ENCODE measurements at places on chromosomes 11 and 22.

GRCh38 chr11:6390718-6391469 is 620 bp downstream of the SMPD1 start:
- DNase-seq: no peak

DNA sequence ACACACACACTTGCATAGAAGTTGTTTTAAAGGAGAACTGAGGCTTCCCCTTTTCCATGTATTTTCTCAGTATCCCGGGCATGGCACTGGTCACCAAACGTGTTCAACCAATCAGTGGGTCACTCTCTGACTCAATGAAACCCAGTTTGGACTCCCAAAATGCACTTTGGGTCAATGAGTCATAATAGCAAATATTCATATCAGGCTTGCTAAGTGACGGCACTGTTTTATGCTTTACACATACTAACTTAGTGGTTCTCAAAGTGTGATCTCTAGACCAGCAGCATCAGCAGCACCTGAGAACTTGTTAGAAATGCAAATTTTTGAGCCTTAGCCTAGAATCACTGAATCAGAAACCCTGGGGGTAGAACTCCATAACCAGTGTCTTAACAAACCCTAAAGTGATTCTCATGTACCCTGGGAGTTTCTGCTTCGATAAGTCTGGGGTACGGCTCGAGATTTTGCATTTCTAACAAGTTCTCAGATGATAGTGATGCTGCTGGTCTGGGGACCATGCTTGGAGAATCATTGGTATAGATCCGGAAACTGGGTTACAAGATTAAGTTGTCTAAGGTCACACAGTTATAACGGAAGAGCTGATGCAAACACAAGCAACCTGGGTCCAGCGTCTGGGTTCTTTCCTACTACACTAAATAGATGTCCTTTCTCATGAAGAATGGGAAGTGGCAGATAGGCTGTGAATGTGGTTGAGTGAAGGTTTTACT is 35.6 kb downstream of the ETS1 start:
- DNase-seq: no peak

GRCh38 chr11:59218893-59219292 is 6.2 kb upstream of the MPEG1 start:
- no peak for DNase-seq

DNA sequence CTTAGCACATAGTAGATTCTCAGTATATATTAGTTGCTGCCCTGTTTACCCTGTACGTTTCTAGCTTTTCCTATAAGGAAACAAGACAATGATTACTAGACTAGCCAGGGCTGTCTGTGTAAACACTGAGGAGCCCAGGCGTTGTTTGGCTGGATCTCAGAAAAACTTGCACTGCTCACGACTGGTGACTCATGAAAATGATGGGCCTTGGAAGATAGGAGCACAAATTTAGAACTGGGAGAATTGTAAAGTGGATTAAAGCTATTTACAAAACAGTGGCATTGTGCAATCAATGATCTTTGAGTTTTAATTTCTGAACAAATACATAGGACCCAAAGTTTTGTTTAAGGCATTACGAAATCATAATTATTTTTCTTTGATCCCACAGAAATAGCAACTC is 276.9 kb downstream of the FAM76B start:
- peak; percentile 76 for DNase-seq

- DNase-seq: no peak
Measured at GRCh38 chr11:75530577-75530976, 4.8 kb upstream of the GDPD5 start.

DNA sequence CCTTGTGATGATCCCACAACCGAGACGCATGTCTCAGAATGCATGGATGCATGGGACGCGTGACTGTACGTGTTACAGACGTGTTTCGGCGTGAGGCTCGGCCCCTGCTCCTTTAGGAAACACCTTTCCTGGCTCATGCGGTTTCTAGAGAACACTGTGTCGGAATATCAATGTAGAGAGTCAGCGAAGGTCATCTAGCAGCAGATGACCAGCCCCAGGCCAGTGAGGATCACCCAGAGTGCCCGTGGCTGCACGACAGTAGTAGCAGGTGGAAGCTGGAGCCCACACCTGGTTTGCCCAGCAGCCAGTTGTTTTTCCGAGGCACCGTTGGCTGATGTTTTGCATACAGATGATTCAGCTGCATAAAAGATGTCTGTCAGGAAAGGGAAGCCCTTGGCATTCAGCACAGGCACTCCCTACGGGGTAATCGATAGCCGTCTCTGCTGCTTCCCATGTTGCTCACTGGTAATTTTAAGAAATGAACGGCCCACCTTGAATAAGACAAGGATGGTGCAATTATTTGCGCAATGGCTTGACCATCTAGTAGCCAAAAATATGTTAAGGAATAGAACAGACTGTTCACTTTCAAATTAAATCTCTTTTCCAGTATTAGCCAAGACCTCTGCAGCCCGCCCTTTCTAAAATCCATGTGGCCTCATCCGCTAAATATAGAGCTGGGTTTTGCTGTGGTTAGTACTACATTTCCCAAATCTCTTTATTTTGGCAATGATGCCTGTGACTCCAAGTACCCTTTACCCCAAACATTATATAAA is 1.1 kb upstream of the CLTCL1 start:
- DNase-seq: no peak

DNA sequence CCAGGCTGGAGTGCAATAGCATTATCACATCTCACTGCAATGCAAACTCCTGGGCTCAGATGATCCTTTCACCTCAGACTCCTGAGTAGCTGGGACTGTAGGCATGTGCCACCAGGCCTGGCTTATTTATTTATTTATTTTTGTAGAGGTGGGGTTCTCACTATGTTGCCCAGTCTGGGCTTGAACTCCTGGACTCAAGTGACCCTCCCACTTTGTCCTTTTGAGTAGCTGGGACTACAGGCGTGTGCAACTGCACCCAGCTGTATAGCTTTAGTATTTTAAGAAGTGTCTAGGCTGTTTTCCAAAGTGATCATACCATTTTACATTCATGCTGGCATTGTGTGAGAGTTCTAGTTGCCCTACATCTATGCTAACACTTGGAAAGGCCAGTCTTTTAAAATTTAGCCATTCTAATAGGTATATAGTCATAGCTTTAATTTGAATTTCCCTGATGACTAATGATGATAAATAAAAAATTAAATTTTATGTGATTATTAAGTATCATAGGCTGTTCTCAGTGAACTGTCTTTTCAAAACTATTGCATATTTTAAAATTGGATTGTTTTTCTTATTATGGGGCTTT is 96.9 kb downstream of the TMEM135 start:
- DNase-seq: no peak

GRCh38 chr11:1831338-1832210 is 3.2 kb upstream of the SYT8 start:
- DNase-seq: no peak

GRCh38 chr11:68372114-68372513 is 59.7 kb downstream of the LRP5 start:
- no peak for DNase-seq

DNA sequence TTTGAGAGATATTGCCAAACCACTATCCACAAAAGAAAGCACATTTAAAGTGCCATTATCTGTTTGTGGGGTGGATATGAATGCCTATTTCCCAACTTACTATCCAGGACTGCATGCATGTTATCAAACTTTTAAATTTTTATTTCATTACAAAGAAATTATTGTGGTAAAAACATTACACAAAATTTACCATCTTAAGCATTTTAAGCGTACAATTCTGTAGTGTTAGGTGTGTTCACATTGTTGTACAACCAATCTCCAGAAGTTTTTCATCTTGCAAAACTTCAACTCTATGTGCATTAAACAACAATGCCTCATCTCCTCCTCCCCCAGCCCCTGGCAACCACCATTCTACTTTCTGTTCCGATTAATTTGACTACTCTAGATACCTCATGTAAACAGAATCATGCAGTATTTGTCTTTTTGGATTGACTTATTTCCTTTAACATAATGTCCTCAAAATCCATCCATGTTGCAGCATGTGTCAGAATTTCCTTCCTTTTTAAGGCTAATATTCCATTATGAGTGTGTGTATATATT is 17.6 kb upstream of the CD44 start:
- no peak for DNase-seq

DNA sequence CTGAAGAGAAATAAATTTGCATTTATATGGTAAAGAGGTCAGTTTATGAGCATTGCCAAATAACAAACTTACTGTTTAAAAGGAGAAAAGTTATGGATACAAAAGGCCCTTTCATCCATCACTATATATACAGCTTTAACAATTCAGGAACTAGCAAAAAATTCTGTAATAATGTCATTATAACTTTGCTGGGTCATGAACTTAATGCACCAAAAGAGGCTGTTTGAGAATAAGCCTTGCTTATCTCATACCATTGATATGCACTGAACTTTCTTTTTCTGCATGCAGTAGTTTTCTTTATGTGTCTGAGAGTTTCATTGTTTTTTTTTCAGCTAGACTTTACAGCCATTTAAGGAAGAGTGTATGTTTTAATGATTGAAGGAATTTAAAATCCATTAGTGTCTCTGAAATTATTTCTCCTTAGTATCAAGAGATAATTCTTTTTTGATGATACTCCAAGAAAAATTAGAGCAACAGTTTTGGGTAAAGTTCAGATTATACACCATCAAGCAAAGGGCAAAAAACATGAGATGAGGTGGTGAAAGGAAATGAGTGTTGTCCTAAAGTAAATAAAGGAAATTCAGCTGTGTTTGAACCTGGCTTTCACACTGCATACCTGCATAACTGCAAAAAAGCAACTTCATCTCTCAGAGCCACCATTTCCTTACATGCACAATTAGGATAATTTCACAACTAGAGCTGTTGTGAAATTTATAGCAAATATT is 188.2 kb upstream of the ANO3 start:
- no peak for DNase-seq

- no peak for DNase-seq
Measured at GRCh38 chr11:73237471-73238290, 19.6 kb downstream of the P2RY2 start.

DNA sequence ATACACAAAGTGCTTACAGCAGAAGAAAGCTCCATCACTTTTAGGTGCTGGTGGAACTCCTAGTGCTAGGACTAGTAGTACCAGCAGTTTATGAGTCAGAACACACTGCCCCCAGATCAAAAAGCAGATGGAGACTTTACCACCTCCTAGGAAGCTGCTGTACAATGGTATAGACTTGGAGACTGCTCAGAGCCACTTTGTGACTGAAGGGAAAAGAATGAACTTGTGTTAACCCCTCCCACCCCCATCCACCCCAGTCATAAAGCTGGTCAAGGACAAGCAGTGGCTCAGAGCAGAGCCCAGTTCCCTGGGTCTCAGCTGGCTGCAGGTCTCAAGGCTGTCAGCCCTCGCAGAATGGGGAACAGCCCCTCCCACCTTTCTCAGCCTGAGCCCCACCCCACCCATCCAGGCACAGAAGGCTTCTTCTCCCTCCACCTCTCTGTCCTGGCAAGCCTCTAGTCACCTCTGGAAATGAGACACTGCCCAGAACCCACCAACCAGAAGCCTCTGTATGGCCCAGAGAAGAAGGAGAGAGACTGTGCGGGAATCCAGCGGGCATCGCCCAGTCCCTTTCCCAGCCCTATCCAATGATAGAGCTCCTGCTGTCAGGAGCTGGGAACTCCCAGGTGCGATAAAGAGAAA is 23.8 kb downstream of the PACSIN2 start:
- no peak for DNase-seq

- DNase-seq: no peak
Measured at GRCh38 chr11:126281666-126282175, 1.2 kb upstream of the TIRAP start.

- DNase-seq: no peak
Measured at GRCh38 chr22:44521326-44522074, 23.5 kb upstream of the RTL6 start.

- DNase-seq: no peak
Measured at GRCh38 chr11:97332271-97332670, 942.5 kb downstream of the JRKL start.

DNA sequence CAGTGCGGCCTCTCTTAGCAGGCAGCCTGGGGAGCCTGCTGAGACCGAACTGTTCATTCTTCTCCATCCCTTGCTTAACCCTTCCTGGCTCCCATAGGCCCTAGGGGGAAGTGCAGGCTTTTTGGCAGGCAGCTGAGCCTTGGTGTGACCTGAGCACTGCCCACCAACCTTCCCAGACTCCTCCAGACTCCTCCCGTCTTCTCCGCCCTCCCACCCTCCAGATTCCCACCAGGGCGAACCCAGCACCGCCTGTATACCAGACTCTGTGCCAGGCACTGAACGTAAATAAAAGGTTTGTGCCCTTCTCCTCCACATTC is 7.9 kb downstream of the RELT start:
- DNase-seq: no peak

DNA sequence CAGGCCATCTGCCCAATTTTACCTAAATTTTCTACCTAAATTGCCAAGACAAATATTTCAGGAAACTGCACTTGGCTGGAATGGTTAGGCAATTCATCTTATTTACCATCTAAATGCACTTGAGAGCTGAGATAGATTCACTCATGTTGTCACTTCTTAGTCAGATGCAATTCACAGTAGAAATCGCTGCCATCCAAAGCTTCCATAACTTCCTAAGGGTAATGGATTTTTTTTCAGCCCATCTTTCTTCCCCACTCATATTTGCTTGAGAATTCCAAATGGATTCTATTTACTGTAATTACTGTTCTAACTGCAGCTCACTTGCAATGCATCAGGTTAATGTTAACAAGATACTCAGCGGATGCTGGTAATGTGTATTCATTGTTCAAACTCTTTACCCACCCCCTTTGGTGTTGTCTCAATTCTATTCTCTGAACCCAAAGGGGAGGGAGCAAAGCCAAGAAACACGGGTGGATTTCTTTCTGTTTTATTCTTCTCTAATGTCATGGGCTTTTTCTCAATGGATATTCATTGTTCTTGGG is 96.0 kb downstream of the TENM4 start:
- DNase-seq: no peak

DNA sequence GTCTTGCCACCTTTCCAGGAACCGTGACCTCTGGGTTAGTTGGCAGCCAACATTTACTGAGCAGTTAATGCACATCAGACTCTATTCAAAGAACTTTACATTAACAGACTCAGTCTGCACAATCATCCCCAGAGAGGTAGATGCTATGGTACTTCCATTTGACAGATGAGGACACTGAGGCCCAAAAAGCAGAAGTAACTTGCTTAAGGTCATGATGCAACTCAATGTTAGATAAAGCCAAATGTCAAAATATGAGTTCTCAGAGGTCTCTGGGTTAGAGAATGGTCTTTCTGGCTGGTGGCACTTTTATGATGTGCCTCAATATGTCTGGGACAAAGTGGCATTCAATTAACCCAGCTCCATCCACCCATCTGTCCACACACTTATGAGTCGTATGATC is 450.0 kb downstream of the MIAT start:
- DNase-seq: no peak

GRCh38 chr22:45087802-45088201 is 75.9 kb upstream of the NUP50 start:
- DNase-seq: no peak

- no peak for DNase-seq
Measured at GRCh38 chr11:8315463-8315862, 51.8 kb upstream of the LMO1 start.

GRCh38 chr11:96620464-96621044 is 230.7 kb downstream of the JRKL start:
- no peak for DNase-seq

GRCh38 chr11:43217849-43218248 is 93.9 kb upstream of the API5 start:
- DNase-seq: no peak

DNA sequence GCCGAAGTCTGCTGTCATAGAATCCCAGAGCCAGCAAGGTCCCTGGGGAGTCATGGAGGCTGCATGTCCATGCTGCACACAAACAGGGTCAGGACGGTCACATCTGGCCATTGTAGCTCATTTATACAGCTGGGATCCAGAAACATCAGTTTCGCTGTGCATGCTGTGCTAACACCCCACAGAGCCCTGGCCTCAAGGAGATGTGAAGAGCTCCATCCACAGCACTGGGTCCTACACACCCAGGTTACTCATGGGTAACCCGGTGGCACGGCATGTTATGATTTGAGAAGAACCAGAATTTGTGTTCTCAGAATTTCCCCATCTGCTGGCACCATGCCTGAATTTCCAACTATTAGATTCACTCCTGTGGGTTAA is 146.3 kb upstream of the ARHGAP20 start:
- DNase-seq: no peak

All from AG09319 (cell line).